ENCODE measurements at places on chromosomes 2 and 18.

DNA sequence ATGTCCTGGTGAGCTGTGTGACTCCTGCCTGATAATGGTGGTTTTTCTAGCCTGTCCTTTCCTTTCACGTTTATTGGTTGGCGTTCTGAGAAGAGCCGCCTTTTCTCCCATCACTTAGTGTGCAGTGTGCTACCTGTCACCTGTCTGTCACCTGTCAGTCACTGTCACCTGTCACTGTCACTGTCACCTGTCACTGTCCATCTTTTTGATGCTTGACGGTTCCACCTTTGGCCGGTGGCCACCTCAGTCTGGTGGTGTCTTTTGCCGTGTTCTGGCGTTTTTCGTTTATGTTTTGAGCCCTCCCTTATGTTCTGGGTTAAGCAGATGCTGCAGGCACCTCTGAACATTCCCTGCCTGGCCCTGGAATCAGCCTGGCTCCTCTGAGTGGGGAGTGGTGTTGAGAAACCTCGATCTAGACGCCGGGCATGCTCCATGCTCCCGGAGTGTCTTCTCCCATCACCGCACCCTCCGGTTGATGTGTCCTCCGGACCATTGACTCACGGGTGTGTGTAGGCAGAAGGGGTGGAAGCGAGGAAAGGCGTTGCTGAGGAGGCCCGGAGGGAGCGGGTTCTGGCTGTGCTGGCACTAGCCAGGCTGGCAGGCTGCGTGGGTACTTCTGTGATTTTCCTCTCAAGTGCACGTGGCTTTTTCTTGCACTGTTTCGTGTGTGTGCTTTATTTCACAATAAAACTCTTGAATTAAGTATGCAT, 20.7 kb downstream of the DTYMK start:
- DNase-seq: no peak

DNA sequence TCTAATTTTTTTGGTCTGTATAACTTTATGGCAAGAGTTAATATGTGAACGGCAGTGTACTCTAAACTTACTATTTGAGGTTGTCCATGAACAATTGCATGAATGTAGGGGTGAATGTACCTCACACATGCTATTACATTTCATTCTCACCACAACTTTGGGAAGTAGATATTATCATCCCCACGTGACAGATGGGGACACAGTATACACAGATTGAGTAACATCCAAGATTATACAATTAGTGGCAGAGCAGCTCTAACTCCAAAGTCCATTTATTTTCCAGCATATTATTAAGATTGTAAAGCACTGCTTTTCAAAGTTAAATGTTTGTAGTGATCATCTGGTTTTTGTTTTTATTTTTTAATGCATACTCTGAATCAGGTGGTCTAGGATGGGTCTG, 622.1 kb upstream of the ZEB2 start:
- no peak for DNase-seq

DNA sequence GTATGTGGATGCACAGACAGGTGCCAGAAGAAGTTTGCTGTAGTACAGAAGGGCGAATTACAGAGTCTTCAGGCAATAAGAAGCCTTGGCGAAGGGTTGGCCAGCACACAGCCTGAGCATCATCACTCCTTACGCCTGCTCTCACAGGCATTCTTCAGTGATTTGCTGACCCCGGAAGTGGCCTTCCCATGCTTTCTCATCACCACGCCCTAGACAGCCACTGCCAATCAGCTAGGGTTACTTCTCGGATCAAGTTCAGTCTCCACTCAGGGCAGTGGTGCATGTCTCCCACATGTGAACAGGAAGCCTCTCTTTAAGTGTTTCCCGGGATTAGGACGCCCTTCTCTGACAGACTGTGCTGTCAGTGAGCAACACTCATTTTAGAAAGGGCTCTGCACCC, 81.8 kb downstream of the C1QL2 start:
- no peak for DNase-seq

DNA sequence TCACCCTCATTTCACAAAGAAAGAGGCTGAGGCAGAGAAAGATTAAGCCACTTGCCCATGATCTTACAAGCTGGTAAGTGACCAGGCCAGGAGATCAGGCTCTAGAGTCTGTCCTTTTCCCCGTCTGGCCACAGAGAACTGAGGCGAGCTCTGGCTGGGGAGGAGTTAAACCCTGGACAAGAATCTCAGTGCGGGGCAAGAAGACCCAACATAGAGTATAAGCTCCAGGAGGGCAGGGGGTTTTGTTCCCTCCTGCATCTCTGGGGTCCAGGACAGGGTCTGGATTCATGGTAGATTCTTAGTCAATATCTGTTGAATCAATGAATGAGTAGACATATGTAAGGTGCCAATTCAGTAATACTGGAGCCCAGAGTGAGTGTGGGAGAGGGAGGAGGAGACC, 12.9 kb upstream of the INPP5D start:
- DNase-seq: no peak

- DNase-seq: peak; percentile 37
Observed at GRCh38 chr2:8304821-8305766, 376.8 kb upstream of the ID2 start.

DNA sequence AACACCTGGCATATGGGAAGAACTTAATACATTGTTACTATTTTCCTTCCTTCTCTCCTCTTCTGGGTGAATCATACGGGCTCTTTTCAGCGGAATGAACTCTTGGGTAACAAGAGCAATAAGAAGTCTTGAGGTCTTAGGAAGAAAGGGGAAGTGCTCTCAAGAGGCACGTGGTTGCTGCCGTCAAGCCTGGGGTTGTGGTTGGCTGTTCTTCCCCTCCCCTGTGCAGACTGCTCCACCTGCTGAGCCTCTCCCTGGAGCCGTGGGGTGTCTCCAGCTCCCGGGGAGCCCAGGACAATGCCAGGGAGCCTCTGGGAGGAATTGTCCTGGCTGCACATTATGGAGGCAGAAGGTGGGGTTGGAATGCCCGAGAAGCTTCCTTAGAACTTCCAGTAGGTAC, 19.4 kb downstream of the TOGARAM2 start:
- no peak for DNase-seq
